ENCODE measurements at places on chromosomes 13 and 19. TPM values are rescaled to one million over a fixed set of nuclear protein-coding genes. Genes with fewer than 3 reads are reported as not detected.

Gene GARIN5A
- 2.0 TPM for total RNA-seq

Gene ZNF541
- total RNA-seq: 3.7 TPM

Gene MBD3L2
- total RNA-seq: not detected

Gene MEF2B
- not detected for total RNA-seq

Gene RFXAP
- total RNA-seq: 3.5 TPM

Gene GRK1
- total RNA-seq: 0.32 TPM

Gene PRR20E
- not detected for total RNA-seq

Gene SLC7A9
- not detected for total RNA-seq

Gene URI1
- total RNA-seq: 40.2 TPM

Gene CDC42EP5
- total RNA-seq: 5.3 TPM

Gene TLE6
- total RNA-seq: not detected

Gene SIGLEC12
- not detected for total RNA-seq

Gene FAM216B
- total RNA-seq: 0.56 TPM

GRCh38 chr19:5356918-5357317, 16.3 kb upstream of the PTPRS start:
- no peaks in the 10 kb centered on the region for H3K36me3 ChIP-seq
- peaks cover 75% of the 10 kb centered on the region for H3K27me3 ChIP-seq
- no peak overlapping the region for H3K27ac ChIP-seq
- no peak for DNase-seq
- no peaks in the 10 kb centered on the region for H3K4me1 ChIP-seq
- H3K4me3 ChIP-seq: no peak overlapping the region

DNA sequence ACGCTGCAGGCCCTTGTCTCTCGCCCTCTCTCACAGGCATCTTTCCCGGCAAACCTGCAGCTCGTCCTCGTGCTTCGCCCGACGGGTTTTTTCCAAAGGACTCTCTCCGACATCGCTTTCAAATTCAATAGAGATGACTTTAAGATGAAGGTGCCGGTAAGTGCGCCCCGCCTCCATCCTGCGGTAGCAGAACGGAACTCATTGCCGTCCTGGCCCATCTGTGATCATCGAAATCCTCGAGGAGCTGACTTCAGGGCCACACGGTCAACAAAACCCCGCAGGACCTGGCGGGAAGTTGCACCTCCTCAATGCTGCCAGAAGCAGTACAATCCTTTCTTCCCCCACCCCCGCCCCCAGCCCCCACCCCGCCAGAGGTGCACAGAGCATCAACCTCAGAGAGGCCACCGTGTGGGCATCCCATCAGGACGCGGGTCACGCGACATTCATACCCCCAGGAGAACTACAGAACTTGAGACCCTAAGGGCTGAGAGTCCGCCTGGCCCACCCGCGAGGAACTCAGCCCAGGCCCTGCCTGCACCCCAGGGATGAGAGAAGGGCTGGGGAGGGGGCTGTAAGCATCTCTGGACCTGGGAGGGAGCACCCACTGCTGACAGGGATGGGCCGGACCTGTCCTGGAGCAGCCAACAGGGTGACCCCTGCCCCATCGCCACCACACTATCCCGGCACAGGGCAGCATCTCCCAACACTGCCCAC, 44.9 kb upstream of the F7 start:
- H3K27me3 ChIP-seq: no peaks in the 10 kb centered on the region
- H3K27ac ChIP-seq: no peak overlapping the region
- no peak overlapping the region for H3K4me3 ChIP-seq
- no peak for DNase-seq
- H3K4me1 ChIP-seq: no peaks in the 10 kb centered on the region
- H3K36me3 ChIP-seq: no peaks in the 10 kb centered on the region

GRCh38 chr19:15332311-15332996, at the start of gene BRD4:
TSS of gene BRD4 (minus strand) at chr19:15332539. CDS start at chr19:15273099, 59,440 bp downstream.
- DNase-seq: peak; percentile 80
- H3K4me3 ChIP-seq: peak within 1 kb of the TSS; percentile 95
- H3K4me1 ChIP-seq: peaks cover 44% of the 10 kb centered on the region
- no peaks in the 10 kb centered on the region for H3K27me3 ChIP-seq
- peak within 1 kb of the TSS; percentile 96 for H3K27ac ChIP-seq

- H3K36me3 ChIP-seq: no peaks in the 10 kb centered on the region
- peaks cover 14% of the 10 kb centered on the region for H3K4me1 ChIP-seq
- no peak for DNase-seq
- no peak overlapping the region for H3K27ac ChIP-seq
- no peaks in the 10 kb centered on the region for H3K27me3 ChIP-seq
- H3K4me3 ChIP-seq: no peak overlapping the region
Measured at GRCh38 chr13:114283576-114283975, 2.2 kb downstream of the UPF3A start.

- no peak for DNase-seq
- H3K36me3 ChIP-seq: no peaks in the 10 kb centered on the region
- H3K4me1 ChIP-seq: no peaks in the 10 kb centered on the region
- no peak overlapping the region for H3K27ac ChIP-seq
- no peak overlapping the region for H3K4me3 ChIP-seq
Measured at GRCh38 chr13:47299304-47299703, 402.5 kb upstream of the HTR2A start.

DNA sequence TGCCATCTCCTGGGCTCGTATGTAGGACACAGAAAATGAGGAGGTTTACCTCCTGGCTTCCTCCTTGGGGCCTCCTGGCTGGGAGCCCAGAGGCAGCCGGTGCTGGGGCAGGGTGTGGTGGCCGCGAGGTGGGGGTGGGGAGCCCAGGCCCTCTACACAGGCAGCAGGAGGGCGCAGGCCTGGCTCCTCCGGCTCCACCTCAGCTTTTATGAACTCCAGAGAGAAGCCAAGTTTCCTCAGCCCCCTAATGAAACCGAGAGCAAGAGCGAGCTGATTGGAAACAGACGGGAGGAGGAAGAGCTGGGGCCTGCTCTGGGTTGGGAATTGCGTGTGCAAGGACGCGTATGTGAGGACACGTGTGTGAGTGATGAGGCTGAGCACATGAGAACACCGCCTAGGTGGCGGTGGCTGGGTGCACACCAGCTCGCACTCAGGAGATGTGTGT, 23.1 kb downstream of the LYL1 start:
- H3K4me1 ChIP-seq: peaks cover 70% of the 10 kb centered on the region
- no peak for DNase-seq
- no peaks in the 10 kb centered on the region for H3K27me3 ChIP-seq

DNA sequence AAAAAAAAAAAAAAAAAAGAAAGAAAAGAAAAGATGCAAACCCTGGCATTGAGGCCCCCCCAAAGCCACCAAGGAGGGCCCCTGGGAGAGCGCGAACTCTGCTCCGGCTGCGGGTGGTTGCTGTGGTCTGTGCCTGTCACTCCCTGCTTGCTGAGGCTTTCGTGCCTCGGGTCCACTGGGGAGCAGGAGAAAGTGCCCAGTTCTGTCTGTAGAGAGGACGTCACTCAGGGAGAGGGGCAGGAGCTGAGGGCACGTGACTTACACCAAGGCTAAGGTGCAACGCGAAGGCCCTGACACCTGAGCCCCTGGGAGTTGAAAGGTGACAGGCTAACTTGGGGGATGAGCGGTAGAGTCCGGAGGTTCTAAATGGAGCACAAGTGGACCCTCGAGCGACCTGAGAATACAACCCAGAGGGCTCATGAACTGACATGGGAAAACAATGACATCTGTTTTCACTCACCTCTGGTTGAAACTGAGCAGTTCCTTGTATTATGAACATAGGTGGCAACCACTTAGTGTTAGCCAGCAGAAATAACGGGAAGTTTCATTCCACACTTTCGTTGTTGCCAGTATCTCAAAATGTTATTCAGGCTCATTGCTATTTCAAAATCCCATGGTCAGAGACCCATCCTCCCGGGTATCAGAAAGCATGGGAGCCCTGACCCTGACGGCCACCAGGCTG, 69.2 kb upstream of the TM9SF2 start:
- no peaks in the 10 kb centered on the region for H3K27me3 ChIP-seq
- peak overlapping the region; percentile 5 for H3K27ac ChIP-seq
- H3K4me1 ChIP-seq: peaks cover 29% of the 10 kb centered on the region

DNA sequence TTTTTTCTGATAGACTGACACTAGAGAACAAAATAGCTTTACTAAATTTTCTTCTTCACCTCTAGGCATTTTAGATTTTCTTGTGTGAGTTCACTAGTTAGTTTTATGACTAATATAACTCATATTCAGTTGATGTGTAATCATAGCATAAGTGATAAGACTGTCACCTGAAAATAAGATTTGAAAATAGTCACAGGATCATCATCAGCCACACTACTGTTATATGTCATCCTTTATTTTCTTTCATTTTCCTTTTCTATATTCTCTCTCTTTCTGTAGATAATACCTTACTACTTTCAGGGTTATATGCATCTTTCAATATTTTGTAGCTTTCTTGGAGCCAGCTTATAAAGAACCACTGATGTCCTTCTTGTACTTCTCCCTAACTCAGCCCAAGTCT, 292.6 kb downstream of the TDRD3 start:
- H3K4me3 ChIP-seq: no peak overlapping the region
- DNase-seq: no peak
- H3K27me3 ChIP-seq: no peaks in the 10 kb centered on the region
- H3K4me1 ChIP-seq: no peaks in the 10 kb centered on the region
- H3K36me3 ChIP-seq: no peaks in the 10 kb centered on the region

GRCh38 chr19:7665076-7665475, 3.8 kb upstream of the RETN start:
- no peak overlapping the region for H3K27ac ChIP-seq
- H3K27me3 ChIP-seq: peaks cover 21% of the 10 kb centered on the region
- H3K4me1 ChIP-seq: no peaks in the 10 kb centered on the region

- H3K27ac ChIP-seq: peak overlapping the region; percentile 37
- no peaks in the 10 kb centered on the region for H3K27me3 ChIP-seq
- peaks cover 28% of the 10 kb centered on the region for H3K4me1 ChIP-seq
- peak overlapping the region; percentile 61 for H3K4me3 ChIP-seq
- H3K36me3 ChIP-seq: peaks cover 6% of the 10 kb centered on the region
- DNase-seq: peak; percentile 90
Measured at GRCh38 chr19:681029-682019, 5.1 kb downstream of the FSTL3 start.

- no peak overlapping the region for H3K4me3 ChIP-seq
- peaks cover 15% of the 10 kb centered on the region for H3K27me3 ChIP-seq
- H3K4me1 ChIP-seq: no peaks in the 10 kb centered on the region
- H3K36me3 ChIP-seq: no peaks in the 10 kb centered on the region
Measured at GRCh38 chr13:113732961-113733950, 25.8 kb upstream of the TMEM255B start.

DNA sequence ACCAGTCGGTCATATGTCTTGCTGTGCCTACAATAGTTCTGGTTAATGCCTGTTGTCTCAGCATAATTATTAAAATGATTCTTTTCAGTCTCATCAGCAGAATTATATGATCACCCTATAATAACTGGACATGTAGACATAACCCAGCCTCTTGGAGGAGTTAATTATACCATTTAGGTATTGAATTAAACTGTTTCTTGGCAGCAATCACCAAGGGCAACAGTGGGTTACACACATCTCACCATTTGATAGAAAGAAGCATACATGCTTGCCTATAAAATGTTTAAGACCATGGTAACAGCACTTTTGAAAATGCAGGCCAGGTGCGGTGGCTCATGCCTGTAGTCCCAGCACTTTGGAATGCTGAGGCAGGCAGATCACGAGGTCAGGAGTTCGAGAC, 184.6 kb downstream of the RGCC start:
- H3K27me3 ChIP-seq: no peaks in the 10 kb centered on the region
- H3K4me1 ChIP-seq: peaks cover 51% of the 10 kb centered on the region
- DNase-seq: no peak
- no peak overlapping the region for H3K4me3 ChIP-seq

DNA sequence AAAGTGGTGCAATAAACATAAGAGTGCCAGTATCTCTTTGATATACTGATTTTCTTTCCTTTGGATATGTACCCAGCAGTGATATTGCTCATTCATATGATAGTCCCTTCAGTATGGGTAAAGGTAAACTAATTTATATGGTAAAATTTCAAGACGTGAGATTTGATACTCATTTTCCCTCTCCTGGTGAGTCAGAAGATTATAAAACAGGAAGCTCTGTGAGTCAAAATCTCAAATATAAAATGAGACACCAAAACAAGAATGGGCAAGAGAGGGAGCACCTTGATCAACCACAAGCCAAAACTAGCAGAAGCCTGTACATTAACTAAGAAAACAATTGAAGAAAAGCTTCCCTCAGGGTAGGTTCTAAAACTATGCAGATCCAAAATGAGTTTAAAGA, 216.3 kb downstream of the SLITRK6 start:
- no peak overlapping the region for H3K27ac ChIP-seq
- no peaks in the 10 kb centered on the region for H3K27me3 ChIP-seq
- H3K36me3 ChIP-seq: no peaks in the 10 kb centered on the region

- peak overlapping the region; percentile 78 for H3K27ac ChIP-seq
- DNase-seq: no peak
- peaks cover 100% of the 10 kb centered on the region for H3K4me1 ChIP-seq
- H3K27me3 ChIP-seq: no peaks in the 10 kb centered on the region
- no peak overlapping the region for H3K4me3 ChIP-seq
Measured at GRCh38 chr19:4372165-4373012, 28.0 kb downstream of the SH3GL1 start.

DNA sequence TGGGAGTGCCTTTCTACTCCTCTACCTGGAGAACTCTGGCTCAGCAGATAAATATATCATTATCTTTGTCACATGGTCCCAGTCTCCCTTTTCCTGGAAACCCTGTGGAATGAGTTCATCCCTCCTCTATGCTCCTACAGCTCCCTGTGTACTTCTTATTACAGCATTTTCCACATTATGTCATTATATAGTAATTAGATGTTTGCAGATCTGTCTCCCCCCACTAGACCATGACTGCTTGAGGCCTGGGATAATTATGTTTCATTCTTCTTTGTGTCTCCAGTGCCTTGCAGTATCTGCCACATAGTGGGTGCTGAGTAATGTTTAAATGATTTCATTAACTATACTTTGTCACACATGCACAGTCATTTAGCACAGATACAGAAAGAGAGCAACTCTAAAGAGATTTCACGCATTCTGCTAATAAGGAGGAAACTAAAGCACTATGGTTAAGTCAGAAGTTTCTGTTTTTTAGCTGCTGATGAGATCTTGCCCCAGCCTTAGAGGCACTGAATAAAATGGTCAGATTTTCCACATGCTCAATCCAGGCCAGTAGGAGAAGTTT, 66.1 kb upstream of the DIAPH3 start:
- peaks cover 3% of the 10 kb centered on the region for H3K27me3 ChIP-seq
- no peak overlapping the region for H3K27ac ChIP-seq
- no peak overlapping the region for H3K4me3 ChIP-seq
- no peaks in the 10 kb centered on the region for H3K36me3 ChIP-seq

DNA sequence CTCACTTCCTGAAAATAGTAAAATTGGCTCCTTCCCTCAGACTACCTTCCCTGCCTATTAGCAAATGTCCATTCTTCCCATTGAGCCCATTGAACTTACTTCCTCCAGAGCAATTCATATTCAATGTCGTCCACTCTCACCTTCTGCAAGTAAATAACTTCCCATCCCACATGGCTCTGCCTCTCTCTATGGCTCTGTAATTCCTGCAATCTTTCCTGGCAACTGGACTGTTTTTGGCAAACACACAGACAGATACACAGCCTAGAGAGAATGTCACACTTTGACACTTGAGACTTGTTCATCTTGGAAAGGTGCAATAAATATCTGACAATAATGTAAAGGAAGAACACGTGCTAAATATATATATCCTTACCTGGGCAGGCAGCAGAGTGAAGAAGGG, 18.3 kb downstream of the UQCRFS1 start:
- no peaks in the 10 kb centered on the region for H3K4me1 ChIP-seq
- H3K27me3 ChIP-seq: no peaks in the 10 kb centered on the region
- DNase-seq: no peak
- H3K36me3 ChIP-seq: no peaks in the 10 kb centered on the region

Measured in heart right ventricle (tissue), 16 donors.